AG10803 (cell line): ENCODE measurements at places on chromosomes 12 and 14.

- DNase-seq: no peak
Observed at GRCh38 chr14:23431486-23431885, 4.0 kb downstream of the MYH7 start.

DNA sequence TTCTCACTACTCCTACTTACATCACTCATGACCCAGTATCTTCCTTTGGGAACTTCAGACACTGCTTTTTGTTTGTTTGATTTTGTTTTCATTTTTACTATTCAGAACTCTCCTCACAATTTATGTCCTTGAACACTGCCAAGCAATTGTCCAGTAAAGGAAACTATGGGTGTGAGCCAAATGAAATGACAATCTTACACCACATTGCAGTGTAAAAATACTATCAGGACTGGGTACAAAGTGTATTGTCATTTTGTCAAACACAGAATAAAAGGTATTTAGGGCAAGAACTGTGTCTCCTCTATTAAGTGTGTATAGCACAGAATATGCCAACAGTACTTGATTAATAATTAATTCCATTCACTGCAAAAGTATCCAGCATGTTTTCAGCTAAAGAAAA is 199.3 kb downstream of the ALG10B start:
- DNase-seq: no peak

DNA sequence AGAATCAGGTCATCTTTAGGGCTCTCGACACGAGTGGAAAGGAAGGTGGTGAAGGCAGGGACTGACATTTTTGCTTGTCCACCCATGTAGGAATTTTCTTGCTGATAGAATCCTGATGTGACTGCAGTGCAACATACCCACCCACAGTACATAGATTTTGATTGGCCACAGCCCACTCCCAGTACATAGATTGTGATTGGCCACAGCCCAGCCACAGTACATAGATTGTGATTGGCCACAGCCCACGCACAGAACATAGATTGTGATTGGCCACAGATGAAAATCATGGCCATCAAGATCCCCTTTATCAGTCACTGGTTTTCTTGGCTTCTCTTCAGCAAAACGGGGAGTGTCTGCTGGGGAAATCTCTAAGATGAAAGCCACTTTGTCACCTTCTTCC is 1041.5 kb downstream of the AACS start:
- no peak for DNase-seq

DNA sequence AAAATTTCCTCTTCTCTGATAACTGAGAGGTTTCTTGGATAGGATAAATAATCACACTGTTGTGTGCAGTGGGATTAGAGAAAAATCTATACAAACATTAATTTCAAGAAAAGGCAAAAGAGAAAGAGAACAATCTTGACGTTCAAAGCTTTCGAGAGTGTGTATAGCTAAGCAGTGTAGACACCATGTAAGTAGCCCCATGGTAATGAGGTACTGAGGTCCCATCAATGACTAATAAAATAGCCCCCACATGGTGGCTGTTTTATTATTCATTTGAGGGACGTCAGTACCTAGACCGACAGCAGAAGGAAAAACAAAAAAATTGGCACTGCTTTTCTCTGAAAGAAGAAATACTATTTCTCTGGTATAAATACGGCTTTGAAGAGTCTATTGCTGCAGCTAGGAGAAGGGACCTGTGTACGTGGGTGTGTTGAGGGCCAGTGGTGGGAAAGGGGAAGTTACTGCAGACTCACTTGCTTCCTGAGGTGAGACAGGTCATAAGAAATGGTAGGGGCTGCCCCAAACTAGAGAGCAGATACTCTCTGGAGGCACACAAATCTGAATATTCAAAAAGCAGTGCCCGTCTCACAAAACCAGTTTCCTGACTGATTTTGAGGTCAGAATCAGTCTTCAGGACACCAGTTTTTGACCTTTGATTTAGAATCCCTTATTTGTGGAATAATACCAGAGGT is 339.8 kb downstream of the EMP1 start:
- no peak for DNase-seq

DNA sequence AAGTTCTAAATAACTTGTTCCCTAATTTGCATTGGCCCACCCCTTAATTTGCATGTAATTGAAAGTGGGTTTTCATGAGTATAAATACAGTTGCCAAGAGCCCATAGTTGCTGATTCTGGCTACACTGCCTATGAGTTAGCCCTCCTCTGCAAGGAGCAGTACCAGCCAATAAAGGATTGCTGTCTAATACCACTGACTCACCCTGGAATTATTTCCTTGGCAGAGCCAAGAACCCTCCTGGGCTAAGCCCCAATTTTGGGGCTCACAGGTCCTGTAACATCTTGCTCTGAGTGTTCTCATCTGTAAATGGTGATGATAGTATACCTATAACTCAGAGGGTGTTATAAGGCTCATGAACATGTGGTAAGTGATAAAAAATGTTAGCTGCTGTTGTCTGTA is 6.8 kb downstream of the TTC8 start:
- DNase-seq: peak; percentile 89
